Activated naive CD8-positive, alpha-beta T cell treated with anti-CD3 and anti-CD28 coated beads, Interleukin-2, amount 50 U/mL, for 16 hours (primary cell): ENCODE measurements at places on chromosomes 3 and 15.

DNA sequence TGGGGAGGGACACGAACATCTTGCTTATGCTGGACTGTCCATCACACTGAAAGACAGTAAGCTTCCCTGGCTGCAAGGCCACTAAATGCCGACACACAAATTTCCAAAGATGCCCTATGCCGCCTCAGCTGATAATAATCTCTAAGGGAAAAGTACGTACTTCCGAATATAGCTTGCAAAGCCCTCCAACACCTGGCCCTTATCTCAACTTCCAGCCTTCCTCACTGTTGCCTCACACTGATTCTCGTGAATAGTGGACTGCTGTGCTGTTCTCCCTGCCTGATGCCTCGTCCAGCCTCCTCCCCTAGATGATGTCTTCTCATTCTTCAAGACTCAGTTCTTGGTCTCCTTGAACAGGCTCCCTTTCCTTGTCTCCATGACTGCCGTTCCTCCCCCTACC is 72.3 kb downstream of the CD47 start:
- no peak for DNase-seq

DNA sequence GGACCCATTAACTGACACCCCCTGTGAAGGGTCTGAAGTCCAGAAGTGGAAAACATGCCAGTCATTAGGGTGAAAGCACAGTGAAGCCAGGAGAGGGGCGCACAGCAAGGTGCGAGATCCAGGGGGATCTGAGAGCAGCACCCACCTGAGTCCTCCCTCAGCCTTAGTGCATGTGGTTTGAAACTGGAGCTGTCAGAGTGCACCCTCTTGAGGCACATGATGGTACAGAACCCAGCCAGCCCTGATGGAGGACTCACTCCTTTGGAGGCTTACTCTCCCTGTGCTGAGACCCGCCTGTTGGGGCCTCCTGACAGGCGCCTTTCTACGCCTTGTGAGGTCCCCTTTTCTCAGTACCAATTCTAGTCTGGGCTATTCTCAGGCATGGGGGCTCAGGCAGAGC is 77.8 kb downstream of the IL20RB start:
- DNase-seq: no peak

GRCh38 chr15:99485992-99486370 is 79.8 kb upstream of the MEF2A start:
- DNase-seq: no peak

DNA sequence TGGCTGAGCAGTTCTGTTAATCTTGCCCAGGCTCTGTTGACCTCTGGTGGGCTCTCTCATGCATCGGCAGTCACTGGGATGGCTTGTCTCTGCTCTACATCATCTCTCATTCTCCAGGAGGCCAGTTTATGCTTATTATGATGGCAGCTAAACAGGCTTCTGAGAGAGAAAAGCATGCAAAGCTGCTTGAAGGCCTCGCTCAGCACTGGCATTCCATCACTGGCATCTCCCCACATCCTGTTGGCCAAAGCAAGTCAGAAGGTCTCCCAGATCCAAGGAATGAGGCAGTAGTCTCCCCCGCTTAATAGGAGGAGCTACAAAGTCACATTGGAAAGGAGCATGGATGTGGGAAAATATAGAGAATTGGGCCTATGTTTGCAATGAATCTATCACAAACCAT is 212.6 kb downstream of the ZNF621 start:
- DNase-seq: no peak

GRCh38 chr3:23612296-23612891 is 193.4 kb upstream of the UBE2E1 start:
- DNase-seq: no peak

DNA sequence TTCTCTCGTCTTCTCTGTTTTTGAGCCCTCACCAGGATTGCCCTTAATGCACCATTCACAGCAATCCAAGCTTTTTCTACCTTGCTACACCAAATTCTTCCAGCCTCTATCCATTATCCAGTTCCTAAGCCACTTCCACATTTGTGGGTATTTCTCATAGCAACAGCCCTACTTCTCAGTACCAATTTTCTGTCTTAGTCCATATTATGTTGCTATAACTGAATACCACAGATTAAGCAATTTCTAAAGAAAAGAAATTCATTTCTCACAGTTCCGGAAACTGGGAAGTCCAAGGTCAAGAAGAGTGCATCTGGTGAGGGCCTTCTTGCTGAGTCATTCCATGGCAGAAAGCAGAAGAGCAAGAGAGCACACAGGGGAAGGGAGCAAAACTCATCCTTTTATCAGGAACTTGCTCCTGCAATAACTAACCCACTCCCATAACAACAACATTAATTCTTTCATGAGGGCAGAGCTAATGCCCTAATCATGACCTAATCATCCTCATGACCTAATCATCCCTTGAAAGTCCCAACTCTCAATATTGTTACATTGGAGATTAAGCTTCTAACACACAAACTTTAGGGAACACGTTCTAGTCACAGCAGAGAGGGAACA is 9.7 kb upstream of the EIF1B start:
- DNase-seq: no peak

DNA sequence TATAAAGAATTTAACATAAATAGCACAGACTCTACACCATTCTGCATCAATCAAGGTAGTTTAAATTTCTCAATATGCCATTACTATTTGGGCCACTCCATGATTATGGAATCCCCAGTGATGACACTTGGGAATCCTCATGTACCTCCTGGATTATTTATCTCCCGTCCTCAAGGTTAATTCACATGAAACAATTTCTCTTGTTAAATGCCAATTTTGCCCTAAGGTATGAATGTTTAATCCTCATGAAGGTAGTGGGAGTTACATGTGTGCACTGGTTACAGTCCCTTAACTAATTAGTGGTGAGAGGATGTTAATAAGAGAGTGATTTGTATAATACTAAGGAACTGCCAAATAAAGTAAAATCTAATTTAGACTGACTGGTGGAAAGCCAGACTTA is 372.3 kb upstream of the MDFIC2 start:
- no peak for DNase-seq

GRCh38 chr3:16828815-16829214 is 55.9 kb upstream of the PLCL2 start:
- DNase-seq: no peak

DNA sequence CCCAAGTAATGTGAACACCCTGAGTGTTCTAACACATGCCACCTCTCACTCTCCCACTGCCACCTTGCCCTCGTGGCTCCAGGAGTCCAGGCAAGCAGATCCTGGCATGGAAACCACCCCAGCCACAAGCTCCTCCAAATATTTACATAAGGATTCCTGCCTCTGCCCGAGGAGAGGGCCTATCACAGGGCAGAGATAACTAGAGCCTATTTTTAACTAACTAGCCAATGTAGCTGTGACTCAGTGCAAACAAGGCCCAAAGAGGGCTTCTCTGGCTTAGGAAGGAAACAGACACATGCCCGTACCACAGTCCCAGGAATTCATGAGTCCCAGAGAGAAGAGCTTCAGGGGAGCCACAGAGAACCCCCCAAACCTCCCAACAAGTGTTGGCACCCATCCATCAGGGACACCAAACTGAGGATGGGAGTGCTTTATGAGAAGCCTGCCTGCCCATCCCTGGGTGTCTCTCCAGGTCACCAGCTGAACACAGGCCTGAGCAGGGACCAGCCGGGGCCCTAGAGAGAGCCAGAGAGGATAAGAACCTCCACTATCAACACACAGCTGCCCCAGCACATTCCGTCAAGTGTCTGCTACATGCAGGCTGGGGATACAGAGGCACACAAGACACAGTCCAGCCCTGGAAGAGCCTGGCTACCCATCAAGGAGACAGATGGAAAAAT is 9.2 kb downstream of the FYCO1 start:
- DNase-seq: no peak
